ENCODE measurements at places on chromosomes 3 and 15. TPM values are rescaled to one million over a fixed set of nuclear protein-coding genes. Genes with fewer than 3 reads are reported as not detected.

SI gene
- total RNA-seq = not detected

FAM81A gene
- total RNA-seq = 0.50 TPM

PHLDB2 gene
- total RNA-seq = 18.0 TPM

BCL2A1 gene
- not detected for total RNA-seq

USP13 gene
- total RNA-seq = 8.4 TPM

AQP9 gene
- not detected for total RNA-seq

DZIP3 gene
- 8.3 TPM for total RNA-seq

Data from bronchus fibroblast of lung (primary cell).